ENCODE measurements at places on chromosomes 2 and 18.

- DNase-seq, result no peak
Observed at GRCh38 chr2:66030553-66030952, 404.4 kb upstream of the MEIS1 start.

DNA sequence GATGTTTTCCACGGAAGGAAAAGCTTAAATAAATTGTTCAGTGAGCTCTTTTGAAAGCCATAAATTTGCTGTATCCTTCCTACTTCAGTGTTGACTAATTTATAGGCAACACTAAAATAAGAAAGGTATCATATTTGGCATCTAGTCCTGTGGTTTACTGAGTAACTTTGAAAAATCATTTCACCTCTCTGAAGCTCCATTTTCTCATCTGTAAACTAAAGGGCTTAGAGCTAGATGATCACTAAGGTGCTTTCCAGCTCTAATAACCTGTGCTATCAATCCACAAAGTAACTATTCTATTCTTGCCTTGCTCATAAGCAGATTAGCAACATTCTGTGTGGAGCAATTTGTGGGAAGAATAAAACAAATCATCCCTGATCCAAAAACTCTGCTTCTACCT, 3.6 kb upstream of the MYOM1 start:
- DNase-seq, result no peak

- no peak for DNase-seq
Observed at GRCh38 chr2:45191976-45192375, 182.7 kb upstream of the SIX2 start.

DNA sequence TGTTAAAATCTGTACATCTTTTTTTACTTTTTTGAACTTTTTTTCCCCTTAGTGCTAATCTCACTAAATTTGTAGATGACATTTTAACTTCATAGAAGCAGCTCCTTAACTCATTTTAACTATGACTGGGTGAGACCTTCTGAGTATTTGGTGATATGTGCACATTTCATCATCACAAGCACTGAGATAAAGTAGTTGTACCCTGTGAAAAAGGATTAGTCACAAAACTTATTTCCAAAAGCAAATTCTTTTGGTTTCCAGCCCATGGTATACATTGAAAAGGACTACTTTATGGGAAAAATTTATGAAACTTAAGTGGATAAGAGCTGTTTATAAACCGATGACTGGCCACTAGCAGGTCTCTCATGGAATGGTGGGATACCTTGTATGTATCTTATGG, 581.5 kb downstream of the PLCL1 start:
- DNase-seq, result no peak

- DNase-seq, result no peak
Observed at GRCh38 chr2:67652679-67653078, 255.5 kb downstream of the ETAA1 start.

DNA sequence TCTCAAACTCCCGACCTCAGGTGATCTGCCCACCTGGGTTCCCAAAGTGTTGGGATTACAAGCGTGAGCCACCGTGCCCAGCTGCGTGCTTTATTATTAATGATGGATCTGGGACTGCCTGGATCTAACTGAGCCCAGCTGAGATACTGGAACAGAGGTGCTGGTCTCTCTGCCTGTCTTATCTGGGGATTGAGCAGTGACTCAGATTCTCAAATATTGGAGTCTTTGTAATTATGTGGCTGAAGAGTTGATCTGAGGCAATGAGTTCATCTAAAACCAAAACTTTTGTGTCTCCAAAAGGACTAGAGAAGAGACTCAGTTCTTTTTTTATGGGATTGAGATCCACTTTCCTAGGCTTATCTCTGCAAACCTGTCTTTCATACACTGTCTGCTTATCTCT, 16.3 kb downstream of the PLEKHB2 start:
- no peak for DNase-seq

GRCh38 chr2:46469116-46469515, 10.2 kb upstream of the TMEM247 start:
- no peak for DNase-seq

GRCh38 chr2:105421053-105421452, 22.2 kb upstream of the FHL2 start:
- no peak for DNase-seq

GRCh38 chr18:50312296-50313030, 25.0 kb upstream of the CXXC1 start:
- no peak for DNase-seq

DNA sequence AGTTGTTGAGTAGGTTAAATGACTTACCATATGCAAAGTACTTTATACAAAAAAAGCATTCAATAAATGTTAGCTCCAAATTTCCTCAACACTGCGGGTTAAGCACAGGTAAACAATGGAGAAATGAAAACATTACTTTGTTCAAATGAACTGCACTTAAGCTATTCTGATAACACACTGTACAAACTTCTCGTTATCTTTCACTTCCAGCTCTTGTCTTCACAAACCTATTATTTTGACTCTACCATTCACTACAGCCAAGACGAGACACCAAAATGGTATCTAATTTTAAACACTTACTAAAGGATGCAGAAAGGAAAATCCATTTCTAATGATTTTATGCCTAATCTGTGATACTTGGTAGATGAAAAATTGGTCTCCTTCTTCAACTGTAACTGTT, 43.8 kb downstream of the SLC40A1 start:
- no peak for DNase-seq

GRCh38 chr2:239444626-239445577, 44.1 kb upstream of the HDAC4 start:
- no peak for DNase-seq

- DNase-seq, result no peak
Observed at GRCh38 chr2:99806758-99807157, 316.9 kb upstream of the REV1 start.

DNA sequence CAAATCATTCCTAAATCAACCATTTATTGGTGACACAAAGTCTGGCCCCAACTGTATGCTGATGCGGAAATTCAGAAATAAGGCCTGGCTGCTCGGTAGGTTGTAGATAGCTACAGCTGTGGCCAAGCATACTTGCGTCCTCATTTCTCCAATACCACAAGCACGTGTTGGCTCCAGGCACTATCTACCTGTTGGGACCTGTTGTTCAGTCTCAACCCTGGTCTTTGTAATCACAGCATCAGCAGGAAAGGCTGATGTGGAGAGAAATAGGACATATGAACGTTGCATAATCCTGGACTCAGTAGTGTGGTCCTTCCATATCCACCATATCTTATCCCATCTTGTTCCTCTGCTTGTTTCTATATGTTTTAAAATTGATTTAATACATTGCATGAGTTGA, 212.6 kb downstream of the PMAIP1 start:
- no peak for DNase-seq

- DNase-seq, result no peak
Observed at GRCh38 chr18:4405965-4406364, 49.1 kb downstream of the DLGAP1 start.

GRCh38 chr18:27412556-27412955, 227.4 kb upstream of the CHST9 start:
- DNase-seq, result no peak
